Stimulated activated CD8-positive, alpha-beta memory T cell treated with anti-CD3 and anti-CD28 coated beads, Interleukin-15, amount 100 ng/mL, for 4 hours (primary cell): ENCODE measurements at places on chromosomes 1 and 21.

DNA sequence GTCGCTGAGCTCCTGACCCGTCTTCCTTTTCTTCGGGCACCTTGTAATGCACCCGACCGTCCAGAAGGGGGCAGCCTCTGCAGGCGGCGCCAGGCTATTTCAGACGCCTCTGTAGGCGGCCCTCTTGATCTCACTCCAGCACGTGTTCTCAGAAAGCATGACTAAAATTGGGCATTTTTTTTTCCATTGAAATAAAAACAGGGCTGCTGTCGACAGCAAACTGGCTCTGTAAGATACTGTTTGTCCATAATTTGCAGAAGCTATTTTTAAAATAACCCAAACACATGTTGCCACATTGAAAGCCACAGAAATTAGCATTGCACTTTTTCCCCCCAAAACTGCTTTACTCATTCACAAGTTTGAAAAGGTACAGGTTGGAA is 78.0 kb downstream of the STUM start:
- DNase-seq: peak; percentile 54

DNA sequence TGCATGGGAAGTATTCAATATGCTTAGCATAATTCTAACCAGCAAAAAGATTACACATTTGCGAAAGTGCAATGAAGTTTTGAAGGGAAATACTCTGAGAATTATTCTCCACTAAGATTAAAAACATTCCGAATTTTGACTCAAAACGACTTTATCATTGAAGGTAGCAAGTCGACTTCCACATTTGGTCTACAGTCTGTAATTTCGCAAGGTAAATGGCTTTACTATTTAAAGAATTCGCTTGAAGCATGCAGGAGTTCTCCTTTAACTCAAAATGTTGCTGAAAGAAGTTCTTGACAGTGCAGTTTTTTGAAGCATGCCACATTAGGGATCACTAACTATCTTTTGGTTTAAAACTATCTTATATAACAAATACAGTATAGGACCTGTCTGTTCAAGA is 161.0 kb upstream of the HP1BP3 start:
- no peak for DNase-seq

DNA sequence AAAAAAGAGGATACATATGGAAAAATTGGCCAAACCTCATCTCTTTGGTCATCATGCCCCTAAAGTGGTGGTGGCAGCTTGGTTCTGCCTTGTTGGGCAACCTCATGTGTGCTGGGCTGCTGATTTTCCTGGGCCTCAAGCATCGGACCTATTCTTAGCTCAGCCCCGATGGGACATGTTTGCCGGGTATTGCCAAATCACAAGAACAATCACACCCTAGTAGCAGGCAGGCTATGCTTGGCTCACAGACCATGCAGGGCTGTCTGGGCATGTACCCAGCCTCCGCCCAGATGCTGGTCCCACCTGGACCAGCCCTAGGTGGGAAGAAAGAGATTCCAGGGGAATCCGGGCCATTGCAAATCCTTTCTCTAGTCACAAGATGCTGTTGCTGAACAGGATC is 189.4 kb upstream of the FGGY start:
- no peak for DNase-seq

DNA sequence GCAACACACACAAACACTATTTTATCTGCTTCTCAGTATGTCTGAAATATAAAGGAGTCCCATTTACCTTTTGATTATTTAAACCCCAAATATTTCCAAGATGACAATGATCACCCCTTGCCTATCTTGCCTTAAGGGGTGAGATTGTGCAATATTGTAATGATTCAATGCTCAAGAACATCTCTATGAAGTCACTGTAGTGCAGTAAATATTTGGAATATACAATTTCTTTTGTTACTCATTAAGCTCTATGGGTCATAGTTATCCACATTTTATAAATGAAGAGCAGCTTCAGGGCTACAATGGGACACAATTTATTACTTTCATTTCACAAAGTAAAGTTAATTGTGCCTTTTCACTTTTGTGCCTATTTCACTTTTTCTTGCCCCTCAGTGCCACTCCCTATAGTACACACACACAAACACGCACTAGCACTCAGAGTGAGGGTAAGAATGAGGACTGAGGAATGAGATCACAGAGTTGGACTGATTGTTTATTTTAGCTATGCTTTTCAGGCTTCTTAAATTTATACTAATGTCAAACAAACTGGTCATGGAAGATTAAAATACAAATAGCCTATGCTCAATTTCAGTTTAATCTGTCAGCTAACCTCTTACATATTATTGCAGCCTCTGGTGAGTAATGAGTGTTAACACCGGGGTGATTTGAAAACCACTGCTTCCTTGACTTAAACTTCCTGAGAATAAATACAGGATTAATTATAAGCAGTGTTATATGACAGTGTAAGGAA is 521.0 kb upstream of the B3GALT2 start:
- no peak for DNase-seq

DNA sequence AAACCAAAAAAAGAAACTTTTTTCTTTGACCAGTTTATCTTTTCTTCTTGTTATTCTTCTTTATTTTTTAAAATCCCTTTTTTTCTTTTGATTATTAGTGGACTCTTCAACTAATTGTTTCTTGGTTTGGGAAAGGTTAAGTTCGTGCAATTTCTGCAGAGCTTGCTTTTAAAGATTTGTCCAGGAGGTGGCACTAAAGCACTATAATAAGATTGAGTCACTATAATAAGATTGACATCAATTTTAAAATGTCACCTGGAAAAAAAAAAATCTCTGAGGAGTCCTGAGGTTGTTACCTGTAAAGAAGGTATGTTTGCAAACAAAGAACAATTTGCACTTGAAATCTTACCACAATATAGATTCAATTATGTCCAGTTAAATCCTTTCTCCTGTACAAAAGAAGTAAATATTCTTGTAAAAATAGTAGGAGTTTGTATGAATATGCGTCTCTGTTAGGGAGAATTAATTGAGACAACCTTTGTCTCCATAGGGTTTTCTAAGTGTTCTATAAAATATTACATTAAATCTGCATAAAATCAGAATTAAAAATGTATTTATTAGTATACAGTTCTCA is 166.7 kb downstream of the ADGRL4 start:
- no peak for DNase-seq

- DNase-seq: no peak
Observed at GRCh38 chr1:193183019-193183627, 3.3 kb downstream of the B3GALT2 start.

DNA sequence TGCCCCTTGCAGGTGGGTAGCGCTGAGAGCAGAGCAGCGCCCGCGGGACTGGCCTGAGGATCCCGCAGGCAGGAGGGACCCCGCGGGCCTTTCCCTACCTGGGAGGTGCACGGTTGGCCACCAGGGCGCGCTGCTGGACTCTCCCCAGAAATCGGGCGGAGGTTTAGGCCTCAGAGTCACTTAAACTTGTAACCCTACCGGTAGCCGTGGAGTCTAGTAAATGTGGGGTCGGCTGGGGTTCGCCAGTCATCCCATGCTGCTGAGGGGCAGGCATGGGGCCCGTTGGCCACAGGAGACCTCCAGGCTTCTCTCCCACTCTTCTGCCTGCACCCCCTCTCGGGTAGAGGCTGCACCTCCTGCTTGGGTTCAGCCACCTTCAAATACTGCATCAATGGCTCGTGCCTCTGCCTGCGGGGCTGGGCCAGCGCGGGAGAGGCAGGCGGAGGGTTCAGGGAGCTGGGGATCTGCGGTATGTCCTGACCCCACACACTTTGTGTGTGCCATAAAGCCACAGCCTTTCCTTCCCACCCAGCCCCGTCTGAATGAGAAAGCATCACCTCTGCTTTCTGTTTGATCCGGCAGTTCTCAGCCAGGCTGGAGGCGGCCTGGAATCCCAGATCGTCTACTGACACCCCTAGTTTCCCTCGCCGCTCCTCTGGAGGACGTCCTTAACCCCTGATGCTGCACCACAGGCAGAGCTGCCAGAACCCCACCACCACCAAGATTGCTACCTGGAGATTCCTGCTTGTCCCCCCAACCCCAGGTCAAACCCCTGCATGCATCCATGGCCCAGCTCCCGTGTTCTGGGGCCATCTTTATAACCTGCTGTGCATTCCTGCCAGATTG is 12.3 kb upstream of the GSTM4 start:
- peak; percentile 69 for DNase-seq

DNA sequence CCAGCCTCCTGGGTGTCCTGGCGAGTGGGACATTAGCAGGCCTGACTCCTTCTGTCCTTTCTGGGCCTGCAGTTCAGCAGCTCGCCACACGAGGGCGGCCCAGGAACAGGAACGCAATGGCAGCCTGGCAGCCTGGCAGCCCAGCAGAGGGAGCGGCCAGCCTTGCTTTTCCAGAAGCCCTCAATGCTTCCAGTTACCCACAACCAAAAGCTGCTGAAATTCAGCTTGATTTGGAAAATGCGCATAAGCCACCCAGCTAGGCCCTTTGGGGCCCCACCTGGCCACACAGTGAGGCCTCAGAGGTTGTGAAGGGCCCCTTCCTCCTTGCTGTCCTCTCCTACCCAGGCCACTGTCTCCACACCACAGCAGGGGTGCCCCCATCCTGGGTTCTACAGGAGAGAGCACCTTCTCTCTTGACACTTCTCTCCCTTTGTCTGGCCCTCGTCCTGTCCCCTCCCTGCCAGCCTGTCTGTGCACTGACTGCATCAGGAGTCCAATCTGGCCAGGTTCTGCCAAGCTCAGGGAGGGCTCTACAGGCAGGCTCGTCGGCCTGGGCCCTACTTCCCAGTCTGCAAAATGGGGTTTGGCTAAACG is 103.4 kb upstream of the VAMP3 start:
- DNase-seq: peak; percentile 62

- DNase-seq: no peak
Observed at GRCh38 chr1:236058141-236058934, 6.6 kb downstream of the NID1 start.

DNA sequence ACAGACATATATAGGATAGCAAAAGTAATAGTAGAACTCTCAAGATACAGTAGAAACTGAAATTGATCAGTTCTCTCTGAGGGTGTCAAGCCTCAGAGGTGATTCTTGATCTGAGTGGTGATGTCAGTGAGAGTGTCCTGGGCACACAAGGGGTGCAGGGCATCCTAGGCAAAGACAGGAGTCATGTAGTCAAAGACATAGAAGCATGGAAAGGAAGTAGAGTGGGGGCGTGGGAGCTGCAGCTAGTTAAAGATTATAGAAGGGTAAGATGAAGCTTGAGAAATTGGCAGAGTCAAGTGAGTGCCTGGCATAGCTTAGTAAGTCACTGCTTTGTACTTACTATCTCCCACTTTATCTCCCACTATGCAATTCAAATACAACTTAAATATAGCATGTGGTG is 22.8 kb downstream of the CDC7 start:
- no peak for DNase-seq

- DNase-seq: no peak
Observed at GRCh38 chr1:208059409-208060001, 148.6 kb upstream of the CD34 start.

DNA sequence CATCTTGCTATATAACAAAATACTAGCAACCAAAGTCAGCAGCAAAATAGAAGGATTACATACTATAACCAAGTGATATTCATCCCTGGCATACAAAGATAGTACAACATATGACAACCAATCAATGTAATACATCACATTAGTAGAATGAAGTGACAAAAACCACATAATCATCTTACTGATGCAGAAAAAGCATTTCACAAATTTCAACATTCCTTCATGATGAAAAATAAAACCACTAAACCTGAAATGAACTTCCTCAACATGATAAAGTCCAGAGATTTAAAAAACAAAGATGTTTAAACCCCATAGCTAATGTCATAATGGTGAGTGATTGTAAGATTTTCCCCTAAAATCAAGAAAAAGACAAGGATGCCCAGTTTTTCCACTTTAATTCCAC is 18.6 kb downstream of the RO60 start:
- no peak for DNase-seq

- no peak for DNase-seq
Observed at GRCh38 chr1:39262802-39263201, 58.3 kb downstream of the MACF1 start.

- DNase-seq: no peak
Observed at GRCh38 chr1:198373376-198373775, 167.1 kb downstream of the ATP6V1G3 start.

DNA sequence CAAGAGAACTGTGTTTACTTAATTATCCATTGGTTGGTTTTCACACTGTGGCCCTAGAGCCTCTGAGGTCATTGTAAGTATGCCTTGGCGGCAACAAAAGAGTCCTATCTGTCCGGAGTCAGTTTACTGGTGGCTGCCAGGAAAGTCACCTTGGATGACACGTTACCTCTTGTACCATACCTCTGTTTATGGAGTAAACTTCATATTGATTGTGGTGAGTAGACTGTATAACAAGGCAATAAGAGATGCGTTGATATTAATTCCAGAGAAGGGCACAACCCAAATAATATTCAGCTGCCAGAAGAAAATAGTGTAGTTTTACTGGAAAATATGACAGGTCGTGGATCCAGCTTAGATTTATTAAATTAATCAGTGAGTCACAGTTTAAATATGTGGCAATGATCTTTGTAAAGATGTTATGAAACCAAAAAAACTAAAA is 20.4 kb upstream of the KIF14 start:
- DNase-seq: no peak

DNA sequence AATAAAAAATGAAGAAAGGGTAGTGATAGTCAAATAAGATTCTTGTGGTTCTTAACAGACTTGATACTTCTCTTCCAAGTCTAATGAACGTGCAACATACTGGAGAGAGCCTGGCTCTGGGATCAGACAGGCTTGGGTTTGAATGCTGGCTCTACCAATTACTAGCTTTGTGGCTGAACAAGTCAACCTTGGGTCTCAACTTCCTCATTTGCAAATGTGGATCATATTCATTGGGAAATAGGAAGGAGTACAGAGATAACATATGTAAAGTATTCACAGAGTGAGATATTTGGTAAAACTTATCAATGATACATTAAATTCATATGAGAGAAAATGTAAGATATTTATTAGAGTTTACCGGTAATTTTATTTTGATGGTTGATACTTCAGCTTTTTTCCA is 2.0 kb downstream of the EDEM3 start:
- no peak for DNase-seq

DNA sequence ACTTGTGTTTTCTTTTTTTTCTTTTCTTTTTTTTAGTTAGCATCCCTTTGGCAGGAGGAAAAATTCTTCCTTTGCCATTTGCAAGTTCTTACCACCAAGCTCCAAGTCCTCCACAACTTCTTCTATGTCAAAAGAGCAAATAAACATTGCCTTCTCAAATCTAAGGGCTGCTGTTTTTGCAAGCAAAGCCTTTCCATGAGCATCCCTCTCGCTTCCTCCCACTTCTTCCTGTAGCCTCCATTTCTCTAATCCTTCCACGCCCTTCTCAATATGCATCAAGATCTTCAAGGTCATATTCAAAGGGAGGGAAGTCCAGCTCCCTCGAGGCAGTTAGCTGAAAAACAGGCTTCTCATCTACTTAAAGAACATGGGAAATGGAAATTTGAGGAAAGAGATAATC is 147.1 kb downstream of the ADSS2 start:
- no peak for DNase-seq

DNA sequence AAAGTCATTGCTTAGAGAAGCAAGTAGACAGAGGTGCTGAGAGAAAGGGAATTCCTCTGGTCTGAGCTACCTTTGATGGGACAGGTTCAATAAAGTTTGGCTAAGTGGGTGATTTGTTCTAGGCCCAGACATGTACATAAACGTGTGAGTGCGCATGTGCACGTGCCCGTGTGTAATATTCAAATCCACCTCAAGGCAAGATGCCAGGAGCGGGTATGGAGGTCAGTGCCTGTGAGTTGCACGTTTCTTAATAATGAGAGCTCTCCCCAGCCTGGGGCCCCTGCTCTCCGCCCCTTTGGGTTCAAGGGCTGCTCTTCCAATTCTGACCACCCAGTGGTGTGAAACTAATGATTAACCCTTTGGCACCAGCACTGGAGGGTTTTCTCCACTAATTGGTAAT is 53.8 kb upstream of the LMO4 start:
- DNase-seq: no peak

GRCh38 chr1:97159342-97159741 is 437.8 kb downstream of the PTBP2 start:
- no peak for DNase-seq
